C1 segment of cervical spinal cord (tissue), 14 donors: ENCODE measurements at places on chromosomes 2 and 18.

DNA sequence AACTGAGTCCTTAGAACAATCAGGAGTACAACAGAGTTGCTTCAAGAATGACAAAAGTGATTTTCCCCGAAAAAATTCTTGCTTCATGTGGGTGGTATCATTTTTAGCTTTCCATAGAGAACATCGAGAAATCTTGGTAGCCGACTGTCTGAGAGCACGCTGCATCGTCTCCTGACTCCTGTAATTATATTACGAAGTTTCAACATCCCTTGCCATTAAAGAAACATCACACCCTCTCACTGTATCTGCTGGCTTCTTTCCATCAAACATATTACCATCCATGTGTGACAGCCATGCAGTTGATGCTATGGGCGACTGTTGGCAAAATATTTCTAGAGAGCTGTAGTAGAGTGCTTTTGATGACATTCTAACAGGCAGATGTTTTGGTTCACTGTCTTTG is 311.2 kb downstream of the CMPK2 start:
- no peak for DNase-seq

DNA sequence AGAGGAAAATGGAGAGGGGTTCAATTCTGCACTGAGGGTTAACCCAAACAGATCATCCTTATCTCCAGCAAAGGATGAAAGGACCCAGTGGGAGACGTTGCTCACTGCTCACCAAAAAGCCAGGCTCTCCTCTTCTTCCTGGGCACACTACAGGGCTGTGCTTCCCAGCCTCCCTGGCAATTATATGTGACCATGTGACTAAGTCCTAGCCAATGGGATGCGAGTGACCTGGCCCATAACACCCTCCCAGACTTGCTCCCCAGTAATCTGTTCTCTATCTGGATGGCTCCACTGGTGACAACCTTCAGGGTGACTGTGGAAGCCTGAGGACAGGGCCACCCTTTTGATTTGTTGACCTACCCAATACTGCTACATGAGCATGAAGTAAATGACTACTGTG is 10.9 kb upstream of the PRKCE start:
- no peak for DNase-seq

GRCh38 chr2:39780825-39781600 is 2.0 kb upstream of the THUMPD2 start:
- DNase-seq = no peak

DNA sequence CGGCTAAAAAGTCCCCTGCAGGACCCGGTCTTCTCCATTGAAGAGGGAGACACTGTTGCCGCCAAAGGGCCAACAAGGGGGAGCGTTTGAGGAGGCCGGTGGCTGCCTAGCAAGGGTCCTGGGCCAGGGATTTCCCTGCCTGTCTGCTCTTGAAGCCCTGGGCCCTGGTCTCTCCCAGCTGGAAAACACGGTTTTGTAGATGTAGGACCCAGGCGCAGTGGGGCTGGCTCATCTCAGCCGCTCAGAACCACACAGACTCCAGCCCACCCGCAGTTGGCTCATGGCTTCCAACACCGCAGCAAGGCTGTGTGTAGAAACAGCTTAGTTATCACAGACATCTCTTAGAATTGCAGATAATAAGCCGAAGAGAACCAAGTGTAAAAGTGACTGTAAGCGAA is 57.1 kb upstream of the TWIST2 start:
- no peak for DNase-seq

- DNase-seq = no peak
Observed at GRCh38 chr2:157625296-157625695, 3.4 kb downstream of the ACVR1C start.

DNA sequence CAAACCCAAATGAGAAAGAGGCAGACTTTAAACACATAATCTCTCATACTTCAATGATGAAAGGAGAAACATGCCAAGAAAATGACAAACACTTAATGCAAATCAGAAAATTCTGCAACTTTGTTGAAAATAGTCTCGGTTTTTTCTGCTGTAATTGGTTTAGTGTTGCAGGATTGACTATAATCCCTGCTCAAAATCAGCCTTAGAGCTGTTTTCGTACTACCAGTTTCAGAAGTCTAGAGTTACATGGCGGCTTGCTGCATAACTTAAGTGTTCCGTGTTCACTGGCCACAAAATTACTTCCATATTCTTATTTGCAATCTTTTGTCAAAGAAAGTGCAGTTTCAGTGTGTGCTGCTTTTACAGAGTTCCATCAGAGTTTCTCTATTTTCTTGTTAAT is 48.9 kb upstream of the ITGAV start:
- DNase-seq = no peak

DNA sequence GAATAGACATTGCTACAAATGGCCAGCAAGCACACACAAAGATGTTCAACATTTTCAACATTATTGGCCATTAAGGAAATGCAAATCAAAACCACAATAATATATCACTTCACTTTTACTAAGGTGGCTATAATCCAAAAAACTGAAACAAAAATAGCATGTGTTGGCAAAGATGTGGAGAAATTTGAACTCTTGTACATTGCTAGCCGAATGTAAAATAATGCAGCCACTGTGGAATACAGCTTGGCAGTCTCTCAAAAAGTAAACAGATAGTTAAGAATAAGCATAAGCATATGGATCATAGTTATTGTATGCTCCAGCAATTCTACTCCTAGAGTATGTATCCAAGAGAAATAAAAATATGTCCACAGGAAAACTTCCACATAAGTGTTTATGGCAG is 192.5 kb downstream of the EN1 start:
- no peak for DNase-seq

- DNase-seq = no peak
Observed at GRCh38 chr18:62017618-62018017, 124.8 kb upstream of the RNF152 start.

- DNase-seq = peak; percentile 14
Observed at GRCh38 chr18:35376742-35377695, at the start of gene ZNF396. TSS of gene ZNF396 (minus strand) at chr18:35377337. CDS start at chr18:35374292, 3,045 bp downstream.

- DNase-seq = no peak
Observed at GRCh38 chr2:128273469-128274081, 45.1 kb downstream of the HS6ST1 start.

DNA sequence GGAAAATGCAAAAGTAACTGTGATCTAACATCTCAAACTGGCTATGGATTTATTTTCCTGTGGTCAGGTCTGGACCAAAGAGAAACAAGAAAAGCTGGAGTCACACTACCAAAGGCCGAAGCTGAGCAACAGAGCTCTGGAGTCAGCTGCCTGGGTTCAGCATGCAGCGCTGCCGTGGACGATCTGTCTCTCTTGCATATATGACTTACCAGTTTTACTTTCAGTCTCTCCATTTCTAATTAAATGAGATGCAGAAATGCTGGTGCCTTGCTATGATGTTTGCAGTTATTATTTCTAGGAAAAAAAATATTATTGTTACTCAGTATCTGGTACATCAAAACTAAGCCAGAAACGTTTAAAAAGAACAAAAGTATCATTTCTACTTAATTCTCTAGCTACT is 813.2 kb downstream of the RNF144A start:
- no peak for DNase-seq

DNA sequence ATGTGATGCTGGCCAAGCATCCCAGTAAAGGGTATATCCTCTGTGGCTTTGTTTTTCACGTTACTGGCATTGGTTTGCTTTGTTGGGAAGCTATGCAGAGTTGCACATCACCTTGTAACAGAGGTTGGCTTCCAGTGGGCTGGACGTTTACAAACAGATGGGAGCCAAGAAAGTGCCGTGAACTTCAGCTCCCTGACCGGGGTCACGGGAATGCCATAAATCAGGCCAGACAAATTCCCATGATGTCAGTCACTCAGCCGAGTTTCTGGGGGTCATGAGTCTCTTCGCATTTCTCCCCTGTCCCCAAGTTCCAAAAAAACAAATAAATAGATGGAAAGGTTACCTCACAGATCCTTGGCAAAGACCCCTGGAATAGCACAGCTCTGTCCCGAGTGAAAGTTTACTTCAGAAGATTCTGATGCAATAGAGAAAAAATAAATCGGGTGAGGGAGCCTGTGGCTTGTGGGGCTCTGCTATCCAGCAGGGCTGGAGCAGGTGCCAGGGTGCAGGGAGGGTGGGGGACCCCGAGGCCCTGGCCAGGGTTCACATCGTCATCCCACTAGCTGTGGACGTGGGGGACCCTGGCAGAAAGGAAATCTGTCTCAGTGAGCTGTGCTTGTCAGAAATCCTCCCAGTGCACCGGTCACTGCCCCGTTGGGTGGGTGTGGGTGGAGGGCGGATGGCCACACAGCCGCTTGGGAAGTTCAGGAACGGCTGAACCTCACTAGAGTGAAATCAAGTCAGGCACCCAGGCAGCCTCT is 27.8 kb downstream of the TWIST2 start:
- no peak for DNase-seq

DNA sequence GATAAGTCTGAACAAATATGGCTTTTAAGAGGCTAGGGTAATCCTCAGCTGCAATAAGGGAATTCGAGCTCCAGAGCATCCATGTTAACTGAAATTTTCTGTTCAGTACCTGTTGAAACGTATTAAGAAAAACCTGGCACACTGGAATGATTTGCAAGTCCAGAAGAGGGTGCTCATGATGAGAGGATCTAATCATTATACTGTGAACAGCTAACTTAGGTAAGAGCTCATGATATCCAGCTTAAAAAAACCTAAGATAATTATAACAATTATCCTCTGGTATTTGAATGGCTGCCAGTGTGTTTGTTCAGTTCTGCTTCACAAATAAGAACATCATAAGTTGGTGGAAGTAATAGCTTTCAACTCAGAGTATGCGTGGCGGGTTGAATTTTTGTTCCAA is 1118.3 kb upstream of the DDX18 start:
- DNase-seq = no peak

DNA sequence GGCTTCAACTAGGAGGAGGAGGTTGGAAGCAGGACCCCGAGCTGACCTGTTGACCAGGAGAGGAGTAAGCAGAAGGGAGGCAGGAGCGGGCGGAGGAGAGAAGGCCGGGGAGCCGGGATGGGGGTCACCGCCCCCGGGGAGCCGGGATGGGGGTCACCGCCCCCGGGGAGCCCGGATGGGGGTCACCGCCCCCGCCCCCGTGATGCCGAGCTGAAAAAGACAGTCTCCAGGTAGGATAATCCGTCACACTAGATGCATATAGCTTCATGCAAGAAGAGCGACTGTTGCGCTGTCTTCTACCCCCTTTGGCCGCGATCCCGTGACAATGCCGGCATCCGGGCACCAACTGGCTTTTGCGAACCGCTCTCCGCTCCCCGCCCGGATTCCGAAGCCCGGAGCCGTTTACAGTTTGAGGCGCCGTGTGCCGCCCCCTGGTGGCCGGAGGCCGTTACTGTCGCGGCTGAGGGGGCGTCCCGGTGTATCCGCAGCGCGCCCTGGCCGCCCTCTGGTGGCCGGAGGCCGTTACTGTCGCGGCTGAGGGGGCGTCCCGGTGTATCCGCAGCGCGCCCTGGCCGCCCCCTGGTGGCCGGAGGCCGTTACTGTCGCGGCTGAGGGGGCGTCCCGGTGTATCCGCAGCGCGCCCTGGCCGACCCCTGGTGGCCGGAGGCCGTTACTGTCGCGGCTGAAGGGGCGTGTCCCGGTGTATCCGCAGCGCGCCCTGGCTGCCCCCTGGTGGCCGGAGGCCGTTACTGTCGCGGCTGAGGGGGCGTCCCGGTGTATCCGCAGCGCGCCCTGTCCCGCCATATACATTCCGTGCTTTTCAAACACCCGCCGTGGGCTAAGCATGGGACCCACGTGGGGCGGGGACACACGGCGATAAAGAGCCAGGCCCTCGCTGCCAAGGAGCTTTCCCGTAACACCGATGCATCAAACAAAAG is 89.6 kb downstream of the ACTR3 start:
- DNase-seq = no peak

DNA sequence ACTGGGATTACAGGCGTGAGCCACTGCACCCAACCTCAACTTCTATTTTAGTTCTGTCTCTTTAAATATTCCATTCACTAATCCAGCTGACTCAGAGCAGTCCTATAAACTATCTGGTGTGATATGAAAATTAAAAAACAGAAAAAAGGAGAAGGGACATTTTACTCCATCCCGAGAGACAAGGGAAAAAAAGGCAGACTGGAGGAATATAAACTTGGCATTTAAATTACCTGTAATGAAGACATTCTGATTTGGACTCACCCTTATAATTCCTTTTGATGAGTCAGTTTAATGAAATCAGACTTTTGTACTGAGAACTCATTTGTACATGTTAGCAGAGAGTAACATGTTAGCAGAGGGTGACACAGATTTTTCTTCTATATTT is 74.8 kb upstream of the RIOK3 start:
- no peak for DNase-seq

- no peak for DNase-seq
Observed at GRCh38 chr2:15425712-15426111, 135.4 kb downstream of the NBAS start.

GRCh38 chr2:112936927-112937232 is 25.9 kb downstream of the IL37 start:
- no peak for DNase-seq
